IPS-NIHi11 (cell line): ENCODE measurements at places on chromosomes 5 and 9.

DNA sequence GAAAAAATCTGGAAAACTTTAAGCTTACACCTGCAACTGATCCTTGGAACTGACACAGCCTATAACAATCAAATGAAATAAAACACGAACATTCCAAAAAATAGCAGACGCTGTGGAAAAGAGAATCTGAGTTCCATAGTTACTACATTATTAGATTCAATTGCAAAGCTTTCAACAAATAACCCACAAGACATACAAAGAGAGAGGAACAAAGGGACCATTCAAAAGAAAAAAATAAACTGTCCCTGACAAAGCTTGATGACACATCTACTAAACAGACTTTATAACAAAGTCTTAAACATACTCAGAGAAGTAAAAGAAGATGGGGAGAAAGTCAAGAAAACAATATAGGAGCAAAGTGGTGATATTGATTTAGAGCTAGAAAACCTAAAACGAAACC, 1123.6 kb downstream of the PTPRD start:
- no peak for DNase-seq

GRCh38 chr5:140555747-140556312, 1.4 kb downstream of the SRA1 start:
- DNase-seq, result no peak

GRCh38 chr5:97544678-97545077, 361.6 kb upstream of the RIOK2 start:
- no peak for DNase-seq

- peak; percentile 74 for DNase-seq
Observed at GRCh38 chr9:119370816-119371215, 1.6 kb upstream of the BRINP1 start.

- DNase-seq, result no peak
Observed at GRCh38 chr9:6564360-6564759, 81.2 kb downstream of the GLDC start.

DNA sequence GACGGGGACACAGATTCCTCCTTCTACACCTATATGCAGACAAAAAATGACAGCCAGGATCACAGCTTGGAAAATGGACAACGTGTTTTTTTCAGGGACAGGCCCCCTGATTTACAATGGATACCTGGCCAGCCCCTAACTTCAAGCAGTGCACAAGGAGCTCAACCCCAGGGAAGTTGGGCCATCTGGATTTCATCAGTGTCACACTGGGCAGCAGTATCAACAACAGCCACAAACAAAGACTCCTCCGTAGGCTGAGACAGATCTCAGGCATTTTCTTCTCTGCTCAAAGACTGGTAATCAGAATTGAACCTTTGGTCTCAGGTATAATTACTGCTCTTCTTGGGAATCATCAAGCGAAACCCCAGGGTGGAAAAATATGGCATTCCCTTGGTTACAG, 374.0 kb downstream of the ZNF608 start:
- DNase-seq, result no peak

GRCh38 chr5:172002310-172002709, 4.1 kb downstream of the FBXW11 start:
- peak; percentile 29 for DNase-seq

GRCh38 chr5:171863935-171864334, 78.3 kb downstream of the SMIM23 start:
- DNase-seq, result no peak

GRCh38 chr5:10192309-10192708, 57.4 kb downstream of the ATPSCKMT start:
- DNase-seq, result no peak

- no peak for DNase-seq
Observed at GRCh38 chr9:98375138-98375726, 119.8 kb upstream of the TBC1D2 start.

- no peak for DNase-seq
Observed at GRCh38 chr9:126468141-126468825, 141.7 kb downstream of the MVB12B start.

DNA sequence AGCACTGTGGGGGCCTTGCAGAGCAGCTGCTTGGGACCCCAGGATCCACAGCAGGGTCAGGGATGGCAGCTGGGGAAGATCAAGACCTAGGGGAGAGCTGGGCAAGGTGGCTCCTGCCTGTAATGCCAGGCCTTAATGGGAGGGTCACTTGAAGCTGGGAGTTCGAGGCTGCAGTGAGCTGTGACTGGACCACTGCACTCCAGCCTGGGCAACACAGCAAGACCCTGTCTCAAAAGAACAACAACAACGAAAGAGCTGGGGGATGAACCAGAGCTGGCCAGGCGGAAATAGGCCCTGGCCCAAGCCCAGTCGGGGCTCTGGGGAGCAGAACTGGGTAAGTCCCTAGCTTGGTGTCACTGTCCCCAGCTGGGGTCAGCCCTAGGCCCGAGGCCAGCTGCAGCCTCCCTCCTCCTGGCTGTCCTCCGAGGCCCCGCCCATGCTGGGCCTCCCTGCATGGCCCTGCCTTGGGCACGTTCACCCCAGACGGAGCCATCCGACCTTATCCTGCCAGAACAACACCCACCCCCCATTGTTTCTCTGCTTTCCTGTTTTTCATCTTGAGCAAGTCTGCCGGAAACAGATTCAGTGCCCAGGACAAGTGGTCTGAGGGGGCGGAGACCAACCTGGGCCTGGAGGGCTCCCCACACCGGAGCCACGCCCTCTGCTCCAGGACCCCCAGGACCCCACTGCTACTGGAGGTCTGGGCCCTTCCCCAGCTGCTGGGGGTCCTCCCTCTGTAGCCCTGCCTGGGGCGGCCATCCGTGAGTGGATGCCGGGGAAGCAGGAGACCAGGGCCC, 1.9 kb downstream of the DIPK1B start:
- DNase-seq, result no peak

- no peak for DNase-seq
Observed at GRCh38 chr5:145830594-145830993, 4.5 kb downstream of the PRELID2 start.

DNA sequence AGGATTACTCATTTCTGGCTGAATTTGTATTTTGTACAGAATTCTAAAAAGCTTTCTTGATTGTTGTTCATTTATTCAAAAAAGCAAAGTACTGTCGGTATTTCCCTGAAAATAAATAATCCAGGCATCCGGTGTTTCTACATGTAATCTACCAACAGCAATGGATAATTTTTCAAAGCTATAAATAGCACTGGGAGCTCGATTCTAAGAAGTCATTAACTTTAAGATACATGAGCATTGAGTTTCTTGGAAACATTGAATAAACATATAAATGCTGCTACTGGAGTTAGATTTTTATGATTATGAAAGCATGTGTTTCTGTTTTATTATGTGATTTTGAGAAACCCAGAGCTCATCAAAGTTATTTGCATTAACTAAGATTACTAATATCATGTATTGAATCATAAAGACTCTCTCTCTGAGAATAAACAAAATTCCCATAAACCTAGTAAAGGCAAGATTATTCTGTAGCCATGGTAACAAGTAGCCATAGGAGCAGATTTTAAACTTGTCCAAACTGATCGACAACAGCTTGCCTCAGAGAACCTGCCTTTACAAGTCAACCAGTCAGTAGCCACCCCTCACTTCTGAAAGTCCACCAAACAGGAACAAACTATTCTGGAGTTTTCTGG, 197.0 kb downstream of the DRD1 start:
- DNase-seq, result no peak

DNA sequence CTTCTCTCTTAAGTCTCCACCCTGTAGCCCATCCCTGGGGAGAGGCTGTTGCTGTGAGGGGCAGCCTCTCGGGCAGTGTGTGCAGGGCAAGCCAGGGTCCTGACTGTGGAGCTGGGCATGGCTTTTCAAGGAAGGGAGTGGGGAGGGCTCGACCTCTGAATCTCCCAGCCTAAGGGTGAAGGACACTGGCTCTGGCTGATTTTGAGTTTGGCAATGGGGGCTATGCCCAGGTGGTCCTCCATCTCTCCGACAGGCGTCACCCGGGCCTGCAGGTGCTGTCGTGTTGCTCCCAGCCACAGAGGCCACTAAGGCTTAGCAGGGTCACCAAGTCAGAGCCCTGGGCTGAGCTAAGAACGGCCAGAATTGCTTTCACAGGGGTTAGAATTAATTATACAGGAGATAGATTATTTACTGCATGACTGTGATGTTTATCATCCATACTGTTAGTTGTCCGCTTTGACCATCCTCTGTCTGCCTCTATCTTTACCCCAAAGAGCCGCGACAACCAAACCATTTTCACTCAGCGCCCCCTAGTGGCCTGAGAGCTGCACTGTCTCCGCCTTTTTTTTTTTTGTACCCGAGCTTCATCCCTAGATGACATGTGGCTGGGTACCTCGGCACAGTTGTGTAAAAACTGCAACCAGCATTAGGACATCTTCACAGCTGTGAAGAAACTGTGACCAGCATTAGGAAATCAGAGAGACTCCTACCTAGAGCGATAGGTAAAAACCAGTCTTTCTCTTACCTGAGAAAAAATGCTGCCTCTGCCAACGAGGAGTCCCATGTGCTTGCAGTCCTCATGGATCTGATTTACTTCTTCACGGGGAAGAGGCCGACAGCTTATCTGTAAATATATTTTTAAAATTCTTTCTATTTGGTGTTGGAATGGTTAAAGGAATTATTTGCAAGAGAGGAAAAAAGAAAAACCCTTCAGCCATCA, 44.5 kb downstream of the AGXT2 start:
- peak; percentile 87 for DNase-seq
